Uterus (tissue), 4 donors: ENCODE measurements at places on chromosomes 2 and 18.

- DNase-seq, result no peak
Observed at GRCh38 chr18:34957119-34957863, 83.9 kb upstream of the MAPRE2 start.

DNA sequence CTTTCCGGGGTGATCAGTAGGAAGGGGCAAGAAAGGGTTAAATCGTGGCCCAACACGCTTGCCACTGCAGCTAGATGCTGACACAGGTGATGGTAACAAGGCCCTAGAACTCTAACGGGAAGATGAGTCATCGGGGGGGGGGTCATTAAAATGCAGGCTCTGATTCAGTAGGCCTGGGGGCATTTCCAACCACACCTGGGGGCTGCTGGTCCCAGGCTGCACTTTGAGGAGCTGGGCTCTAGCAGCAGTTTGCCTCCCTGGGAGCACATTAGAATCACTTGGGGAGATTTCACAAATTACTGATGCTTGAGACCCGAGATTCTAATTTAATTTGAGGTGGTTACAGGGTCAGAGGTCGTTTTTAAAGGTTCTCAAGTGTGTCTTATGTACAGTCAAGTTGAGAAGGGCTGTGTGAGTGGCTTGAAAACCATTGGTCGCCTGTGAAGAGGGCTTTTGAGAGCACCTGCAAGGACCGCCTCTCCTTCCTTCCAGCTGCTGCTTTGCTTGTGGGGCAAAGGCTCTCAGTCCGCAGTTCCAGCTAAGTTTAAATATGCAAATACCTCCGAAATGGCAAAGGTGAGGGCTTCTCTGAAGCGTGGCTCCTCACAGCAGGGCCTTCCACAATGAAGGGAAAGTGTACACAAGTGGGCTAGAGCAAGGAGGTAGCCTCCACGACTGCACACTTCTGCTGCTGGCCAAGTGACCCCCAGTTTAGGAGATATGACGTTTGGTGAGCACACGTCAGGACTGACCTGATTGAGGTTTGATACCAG is 128.0 kb upstream of the MSH6 start:
- no peak for DNase-seq

DNA sequence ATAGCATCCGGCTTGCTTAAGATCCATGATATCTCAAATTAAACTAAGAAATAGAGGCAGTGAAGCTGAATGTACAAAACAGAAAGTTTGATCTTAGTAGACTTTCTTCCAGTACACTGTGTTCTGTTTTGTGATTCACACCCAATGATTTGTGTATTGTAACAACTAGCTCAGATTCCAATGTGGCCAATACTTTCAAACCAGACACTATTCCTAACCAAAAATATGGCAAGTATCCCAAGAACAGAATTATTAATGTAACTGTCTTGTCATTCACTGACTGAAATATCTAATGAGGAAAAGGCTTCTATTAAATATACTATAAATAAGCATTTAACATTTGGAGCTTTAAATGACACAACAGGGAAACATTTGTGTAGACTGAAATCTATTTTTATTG is 299.1 kb downstream of the NRXN1 start:
- no peak for DNase-seq

DNA sequence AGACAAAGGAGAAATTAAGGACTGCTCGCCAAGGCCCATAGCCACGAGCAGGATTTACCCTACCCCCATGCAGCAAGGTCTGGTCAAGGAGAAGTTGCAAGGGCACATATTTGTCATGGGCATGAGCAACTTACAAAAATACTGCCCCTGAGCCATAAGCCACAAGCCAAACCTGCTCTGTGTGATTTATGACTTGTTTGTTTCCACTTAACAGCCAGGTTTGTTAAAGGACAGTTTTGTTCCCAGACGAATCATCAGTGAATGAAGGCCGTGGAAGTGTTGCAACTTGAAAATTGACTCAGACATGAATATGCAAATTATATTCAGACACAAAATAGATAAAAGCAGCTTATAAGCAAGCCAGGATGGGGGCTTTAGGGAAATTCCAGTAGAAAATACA is 31.3 kb upstream of the EVA1A start:
- DNase-seq, result no peak

DNA sequence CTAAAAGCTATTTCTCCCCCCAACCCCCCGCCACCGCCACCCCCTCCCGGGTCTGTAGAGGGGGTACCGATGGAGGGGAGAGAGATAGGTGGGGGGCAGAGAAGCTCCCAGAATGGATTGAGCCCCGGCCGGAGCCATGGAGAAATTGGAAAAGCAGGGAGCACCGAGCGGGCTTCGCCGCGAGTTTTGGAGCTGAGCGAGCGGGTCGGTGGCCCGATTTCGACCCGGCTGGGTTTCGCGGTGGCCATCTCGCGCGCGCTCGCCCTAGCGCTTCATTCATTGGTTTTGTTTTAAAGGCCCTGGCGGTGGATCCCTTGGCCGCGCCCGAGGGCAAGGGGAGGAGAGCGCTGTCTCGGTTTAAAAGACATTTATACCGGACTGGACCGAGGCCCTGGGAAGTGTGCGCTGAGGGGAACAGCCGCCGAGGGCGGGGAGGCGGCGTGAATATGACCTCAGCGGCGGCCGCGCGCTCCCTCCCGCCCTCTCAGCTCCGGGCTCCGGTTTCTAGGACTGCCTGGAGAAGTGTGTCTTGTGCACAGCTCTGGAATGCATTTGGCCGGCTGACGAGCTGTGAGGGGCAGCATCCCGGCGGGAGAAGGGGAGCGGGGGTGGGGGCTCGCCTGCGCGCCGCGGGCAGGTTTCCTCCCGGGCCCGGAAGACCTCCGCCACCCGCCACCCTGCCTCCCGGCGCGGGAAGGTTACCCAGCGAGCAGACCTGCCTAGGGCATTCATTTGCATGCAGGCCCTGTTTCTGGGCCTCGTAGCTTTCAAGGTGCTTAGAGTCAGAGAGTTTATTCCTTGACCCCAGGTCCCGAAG is 1.7 kb upstream of the SMAD7 start:
- DNase-seq, result peak; percentile 85
